Naive thymus-derived CD4-positive, alpha-beta T cell (primary cell): ENCODE measurements at places on chromosomes 16 and 17.

DNA sequence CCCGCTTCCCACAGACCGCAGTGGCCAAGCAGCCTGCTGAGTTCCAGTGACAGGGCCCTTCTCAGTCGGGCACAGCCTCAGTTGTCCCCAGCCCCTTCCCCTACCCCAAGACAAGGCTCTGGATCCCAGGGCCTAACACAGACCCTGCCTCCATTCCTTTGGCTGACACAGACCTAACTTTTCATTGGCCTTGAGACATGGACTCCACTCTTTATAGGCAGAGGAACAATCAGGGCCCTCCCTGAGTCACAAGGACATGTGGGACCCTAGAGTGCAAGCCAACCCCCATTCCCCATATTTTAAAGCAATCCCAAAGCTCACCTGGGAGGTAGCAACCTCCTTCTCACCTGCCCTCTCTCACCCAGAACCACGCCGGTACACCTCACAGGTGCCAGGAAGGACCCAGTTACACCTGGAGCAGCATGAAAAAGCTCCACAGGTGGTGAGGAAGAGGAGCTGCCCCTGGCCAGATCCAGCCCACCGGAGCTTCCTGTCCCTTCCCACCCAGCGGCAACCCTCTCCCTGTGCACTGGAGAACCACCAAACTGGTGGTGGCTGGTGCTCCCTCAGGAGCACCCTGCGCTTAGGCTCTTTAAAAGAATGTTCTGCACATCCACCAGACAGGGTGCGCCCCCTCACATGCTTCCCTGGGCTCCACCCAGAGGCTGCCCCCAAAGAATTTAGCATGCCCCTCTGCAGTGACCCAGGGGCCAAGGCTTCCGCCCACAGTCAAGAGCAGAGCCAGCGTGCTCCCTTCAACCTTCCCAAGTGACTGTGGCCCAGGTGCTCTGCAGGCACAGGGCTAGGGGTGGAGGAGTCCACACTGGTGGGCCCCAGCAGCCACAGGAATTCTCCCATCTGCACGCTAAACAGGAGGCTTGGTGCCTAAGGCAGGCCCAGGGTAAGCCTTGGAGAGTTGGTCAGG lies 3.4 kb downstream of the MNT start:
- H3K36me3 ChIP-seq, result peaks cover 12% of the 10 kb centered on the region
- H3K4me3 ChIP-seq, result no peak overlapping the region
- peak overlapping the region; percentile 61 for H3K27ac ChIP-seq
- no peaks in the 10 kb centered on the region for H3K27me3 ChIP-seq

DNA sequence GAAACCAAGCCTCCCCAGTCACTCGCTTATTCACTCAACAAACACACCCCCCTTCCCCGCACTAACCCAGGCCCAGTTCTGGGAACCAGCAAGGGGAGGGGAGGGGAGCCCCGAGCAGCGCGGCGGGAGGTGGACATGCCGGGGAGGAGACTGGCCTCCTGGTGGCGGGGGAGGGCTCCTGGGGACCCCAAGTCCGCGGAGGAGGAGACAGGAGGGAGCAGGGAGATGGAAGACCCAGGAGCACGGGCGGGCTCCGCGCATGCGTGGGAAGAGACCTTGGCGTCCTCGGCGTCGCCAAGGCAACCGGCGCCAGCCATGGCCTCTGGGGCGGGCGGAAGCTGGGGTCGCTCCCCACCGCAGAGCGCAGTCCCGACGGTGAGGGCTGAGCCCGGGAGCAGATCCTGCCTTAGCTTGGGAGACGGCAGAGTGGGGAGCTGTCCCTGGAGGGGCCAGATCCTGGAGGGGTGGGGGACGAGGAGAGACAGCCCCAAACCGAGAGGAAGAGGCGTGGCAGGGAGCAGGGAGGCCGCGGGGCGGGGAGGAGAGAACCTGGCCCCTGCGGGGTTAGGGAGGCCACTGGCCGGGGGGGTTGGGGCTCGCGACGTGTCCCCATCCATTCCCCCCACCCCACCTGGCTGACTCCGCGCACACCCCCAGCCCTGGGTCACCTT lies at the start of gene PRR29:
TSS of gene PRR29 (plus strand) at position 302 of the 671 bp plus-strand sequence. CDS start at position 316, 14 bp downstream.
- peaks cover under 1% of the 10 kb centered on the region for H3K36me3 ChIP-seq
- peaks cover 20% of the 10 kb centered on the region for H3K4me1 ChIP-seq
- H3K27ac ChIP-seq, result peak within 1 kb of the TSS; percentile 53
- peak within 1 kb of the TSS; percentile 81 for H3K4me3 ChIP-seq
- H3K27me3 ChIP-seq, result no peaks in the 10 kb centered on the region
- peak; percentile 75 for DNase-seq

GRCh38 chr16:86227801-86228200 lies 282.5 kb upstream of the FOXF1 start:
- no peak overlapping the region for H3K4me3 ChIP-seq
- H3K27me3 ChIP-seq, result no peaks in the 10 kb centered on the region
- no peak for DNase-seq
- H3K4me1 ChIP-seq, result no peaks in the 10 kb centered on the region
- H3K27ac ChIP-seq, result no peak overlapping the region

GRCh38 chr17:77824780-77825280 lies 133.7 kb upstream of the TNRC6C start:
- peaks cover 4% of the 10 kb centered on the region for H3K4me1 ChIP-seq
- no peak overlapping the region for H3K27ac ChIP-seq
- no peaks in the 10 kb centered on the region for H3K27me3 ChIP-seq
- H3K4me3 ChIP-seq, result no peak overlapping the region

- peaks cover 11% of the 10 kb centered on the region for H3K4me1 ChIP-seq
- DNase-seq, result no peak
- H3K27me3 ChIP-seq, result no peaks in the 10 kb centered on the region
- H3K4me3 ChIP-seq, result no peak overlapping the region
- H3K36me3 ChIP-seq, result peaks cover 50% of the 10 kb centered on the region
Measured at GRCh38 chr17:35717475-35717874, 14.0 kb upstream of the RASL10B start.

DNA sequence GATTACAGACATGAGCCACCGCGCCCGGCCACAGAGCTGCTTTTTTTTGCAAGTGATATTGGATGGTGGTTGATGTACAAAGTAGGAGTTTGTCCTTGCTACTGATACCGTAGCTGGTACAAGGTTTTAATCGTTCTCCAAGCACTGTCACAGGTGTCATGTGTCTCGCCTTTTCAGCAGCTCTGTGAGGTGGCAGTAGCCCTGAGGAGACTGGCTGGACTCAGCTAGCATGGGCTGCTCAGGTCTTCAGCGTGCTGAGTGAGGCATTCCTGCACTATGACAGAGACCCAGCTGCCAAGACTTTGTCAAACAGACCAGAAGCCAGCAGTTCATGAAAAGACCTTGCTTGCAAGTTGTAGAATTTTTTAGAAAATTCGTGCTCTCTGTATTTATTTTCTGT lies 7.2 kb downstream of the WWOX start:
- H3K36me3 ChIP-seq, result peaks cover 6% of the 10 kb centered on the region
- H3K27me3 ChIP-seq, result no peaks in the 10 kb centered on the region
- no peak overlapping the region for H3K4me3 ChIP-seq
- no peak for DNase-seq
- no peak overlapping the region for H3K27ac ChIP-seq

- no peaks in the 10 kb centered on the region for H3K27me3 ChIP-seq
- peak; percentile 45 for DNase-seq
- H3K36me3 ChIP-seq, result peaks cover 15% of the 10 kb centered on the region
- peak overlapping the region; percentile 13 for H3K4me3 ChIP-seq
- peak overlapping the region; percentile 48 for H3K27ac ChIP-seq
- peaks cover 31% of the 10 kb centered on the region for H3K4me1 ChIP-seq
Measured at GRCh38 chr17:45307290-45308015, 9.4 kb downstream of the MAP3K14 start.

GRCh38 chr17:31004160-31004559 lies 33.3 kb downstream of the RNF135 start:
- no peaks in the 10 kb centered on the region for H3K36me3 ChIP-seq
- DNase-seq, result no peak
- H3K27me3 ChIP-seq, result no peaks in the 10 kb centered on the region
- H3K4me3 ChIP-seq, result no peak overlapping the region
- H3K4me1 ChIP-seq, result peaks cover 9% of the 10 kb centered on the region

DNA sequence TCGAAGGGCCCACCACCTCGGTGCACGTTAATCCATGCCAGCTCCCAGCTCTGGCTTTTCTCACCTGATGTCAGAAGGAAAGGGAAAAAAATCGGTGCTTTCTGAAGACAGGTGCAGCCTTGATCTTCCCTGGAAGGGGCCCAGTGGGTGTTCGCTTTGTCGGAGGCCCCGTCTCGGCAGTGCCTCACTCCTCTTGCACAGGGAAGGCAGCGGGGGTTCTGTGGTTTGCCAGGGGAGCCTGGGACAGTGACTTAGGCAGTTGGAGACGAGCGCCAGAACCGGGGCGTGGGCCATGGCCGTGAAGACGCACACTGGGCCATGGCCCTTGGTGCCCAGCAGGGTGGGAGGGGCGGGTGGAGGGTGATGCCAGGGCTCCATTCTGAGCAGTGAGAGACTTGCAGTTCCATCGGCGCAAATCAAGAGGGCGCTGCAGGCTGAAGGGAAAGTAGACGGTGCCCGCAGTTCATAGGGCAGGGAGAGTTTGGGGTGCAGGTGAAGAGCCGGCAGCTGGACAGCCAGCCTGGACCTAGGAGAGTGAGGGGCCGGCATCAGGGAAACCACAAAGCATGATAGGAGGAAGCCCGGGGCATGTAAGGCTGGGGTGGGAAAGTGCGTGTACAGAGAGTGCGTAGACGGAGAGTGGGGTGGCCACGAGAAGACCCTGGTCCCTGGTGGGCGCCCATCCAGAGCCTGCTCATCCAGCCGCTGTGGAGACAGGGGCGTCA lies 101.3 kb upstream of the CHMP6 start:
- no peak for DNase-seq
- peaks cover 38% of the 10 kb centered on the region for H3K4me1 ChIP-seq
- H3K27me3 ChIP-seq, result no peaks in the 10 kb centered on the region

- no peak for DNase-seq
- no peaks in the 10 kb centered on the region for H3K27me3 ChIP-seq
- no peak overlapping the region for H3K4me3 ChIP-seq
Measured at GRCh38 chr16:68371706-68372380, 61.0 kb downstream of the PRMT7 start.

DNA sequence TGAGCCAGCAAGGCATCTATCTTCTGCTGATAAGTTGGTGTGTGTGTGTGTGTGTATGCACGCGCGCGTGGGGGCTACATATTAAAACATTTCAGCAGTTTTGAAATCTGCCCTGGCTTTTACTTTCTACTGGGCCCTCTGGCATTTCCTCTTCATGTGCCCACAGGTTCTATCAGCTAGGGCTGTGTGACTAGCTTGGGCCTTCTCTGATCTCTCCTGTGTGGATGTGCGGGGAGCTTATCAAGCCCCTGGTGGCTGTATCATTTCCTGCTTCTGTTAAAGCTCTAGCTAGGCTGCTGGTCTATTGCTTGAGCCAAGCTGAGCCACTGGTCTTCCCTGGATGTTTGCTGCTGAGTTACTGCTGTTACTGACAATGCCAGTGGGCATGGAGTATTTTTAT lies 132.5 kb downstream of the AATF start:
- H3K4me3 ChIP-seq, result no peak overlapping the region
- H3K4me1 ChIP-seq, result no peaks in the 10 kb centered on the region
- H3K36me3 ChIP-seq, result no peaks in the 10 kb centered on the region

GRCh38 chr16:49277766-49278566 lies 3.7 kb downstream of the CBLN1 start:
- DNase-seq, result no peak
- H3K4me3 ChIP-seq, result no peak overlapping the region
- no peak overlapping the region for H3K27ac ChIP-seq
- no peaks in the 10 kb centered on the region for H3K27me3 ChIP-seq
- no peaks in the 10 kb centered on the region for H3K4me1 ChIP-seq
- H3K36me3 ChIP-seq, result no peaks in the 10 kb centered on the region

DNA sequence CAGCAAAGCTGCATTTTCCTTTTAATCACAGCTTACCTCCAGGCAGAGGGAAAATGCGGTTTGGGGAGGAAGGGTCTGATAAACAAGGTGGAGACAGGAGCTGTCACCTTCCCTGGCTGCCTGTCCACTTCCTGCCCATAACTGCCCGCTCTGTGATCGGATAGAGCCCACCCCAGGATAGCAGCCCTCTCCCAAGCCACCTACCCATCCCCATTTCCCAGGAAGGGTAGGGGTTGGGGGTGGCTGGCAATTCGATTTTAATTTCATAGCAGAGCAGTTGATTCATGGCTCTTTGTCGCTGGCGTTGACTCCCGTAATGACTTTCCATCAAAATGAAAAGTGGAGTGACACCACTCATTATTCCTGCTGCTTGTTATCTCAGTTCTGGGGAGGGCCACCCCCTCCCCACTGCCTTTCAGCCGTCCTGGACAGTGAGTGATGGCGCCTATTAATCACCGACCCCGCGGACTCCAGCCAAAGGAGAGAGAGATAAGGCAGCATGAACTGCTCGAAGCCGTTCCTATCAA lies 11.2 kb downstream of the CDK5RAP3 start:
- H3K27me3 ChIP-seq, result no peaks in the 10 kb centered on the region
- no peak for DNase-seq
- no peak overlapping the region for H3K27ac ChIP-seq
- no peak overlapping the region for H3K4me3 ChIP-seq

DNA sequence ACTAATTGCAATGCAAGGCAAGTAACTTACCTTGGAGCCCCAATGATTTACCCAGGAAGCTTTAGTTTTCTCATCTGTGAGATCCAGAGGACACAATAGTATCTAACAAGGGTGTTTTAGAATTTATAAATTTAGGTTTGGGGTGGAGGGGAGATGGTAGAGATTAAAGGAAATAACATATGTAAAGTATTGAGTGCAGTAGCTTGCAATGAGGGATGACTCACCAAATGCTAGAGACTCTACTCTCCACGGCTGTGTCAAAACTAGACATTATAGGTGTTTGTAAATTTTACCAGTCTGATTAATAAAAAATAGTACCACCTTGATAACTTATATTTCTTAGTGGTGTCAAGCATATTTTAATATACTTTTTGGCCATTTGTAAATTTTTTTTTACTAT lies 3.7 kb upstream of the ABCA9 start:
- DNase-seq, result no peak
- no peak overlapping the region for H3K4me3 ChIP-seq
- H3K27me3 ChIP-seq, result no peaks in the 10 kb centered on the region
- no peaks in the 10 kb centered on the region for H3K4me1 ChIP-seq
- no peak overlapping the region for H3K27ac ChIP-seq

- no peaks in the 10 kb centered on the region for H3K36me3 ChIP-seq
- no peak overlapping the region for H3K27ac ChIP-seq
- no peaks in the 10 kb centered on the region for H3K27me3 ChIP-seq
- H3K4me3 ChIP-seq, result no peak overlapping the region
- no peak for DNase-seq
Measured at GRCh38 chr17:6710317-6710716, 2.9 kb downstream of the SLC13A5 start.

- H3K27ac ChIP-seq, result no peak overlapping the region
- no peaks in the 10 kb centered on the region for H3K36me3 ChIP-seq
- no peaks in the 10 kb centered on the region for H3K27me3 ChIP-seq
- H3K4me3 ChIP-seq, result no peak overlapping the region
- no peak for DNase-seq
Measured at GRCh38 chr17:9982159-9982558, 77.1 kb upstream of the RCVRN start.

GRCh38 chr17:75331671-75332070 lies 42.4 kb upstream of the SLC25A19 start:
- H3K27me3 ChIP-seq, result no peaks in the 10 kb centered on the region
- H3K36me3 ChIP-seq, result no peaks in the 10 kb centered on the region
- H3K4me3 ChIP-seq, result no peak overlapping the region
- H3K4me1 ChIP-seq, result peaks cover 41% of the 10 kb centered on the region
- DNase-seq, result no peak
- peak overlapping the region; percentile 15 for H3K27ac ChIP-seq

GRCh38 chr16:88764913-88765349 lies 20.1 kb downstream of the PIEZO1 start:
- H3K27me3 ChIP-seq, result no peaks in the 10 kb centered on the region
- no peaks in the 10 kb centered on the region for H3K36me3 ChIP-seq
- H3K4me1 ChIP-seq, result peaks cover 2% of the 10 kb centered on the region
- H3K27ac ChIP-seq, result no peak overlapping the region
- H3K4me3 ChIP-seq, result no peak overlapping the region
- no peak for DNase-seq
